ENCODE measurements at places on chromosomes 13 and 19. TPM values are rescaled to one million over a fixed set of nuclear protein-coding genes. Genes with fewer than 3 reads are reported as not detected.

The EFNA2 gene
- total RNA-seq: not detected

The DUXA gene
- not detected for total RNA-seq

The MYH14 gene
- 1.4 TPM for total RNA-seq

The ATP8B3 gene
- 10.1 TPM for total RNA-seq

The MIA gene
- total RNA-seq: not detected

The KIRREL2 gene
- not detected for total RNA-seq

The DAND5 gene
- not detected for total RNA-seq

The MEIOSIN gene
- not detected for total RNA-seq

The KLK14 gene
- total RNA-seq: 0.44 TPM

The CELF5 gene
- not detected for total RNA-seq

The ZNF471 gene
- total RNA-seq: 7.1 TPM

The MARK4 gene
- 17.9 TPM for total RNA-seq

The BEST2 gene
- not detected for total RNA-seq

DNA sequence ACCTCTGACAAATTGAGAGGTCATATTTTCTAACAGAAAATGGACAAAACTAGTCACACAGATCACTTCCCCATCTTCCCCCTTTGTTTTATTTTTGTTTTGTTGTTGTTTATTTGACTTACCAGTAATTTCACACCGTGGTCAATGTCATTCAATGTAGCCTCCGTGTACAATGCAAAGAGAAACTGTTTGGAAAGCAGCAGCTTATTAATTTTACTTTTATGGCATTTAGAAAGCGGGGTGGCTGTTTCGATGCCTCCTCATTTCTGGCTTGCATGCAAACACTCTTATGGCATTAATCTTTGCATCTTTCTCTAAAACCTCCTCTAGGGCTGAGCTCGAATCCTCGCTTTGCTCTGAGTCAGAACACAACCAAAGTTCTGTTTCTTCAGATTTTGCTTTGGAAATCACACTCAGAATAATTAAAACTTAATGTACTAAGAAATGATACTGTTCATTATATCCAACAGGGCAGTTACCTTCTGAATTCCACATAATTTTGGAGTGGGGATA, 77.0 kb downstream of the ZNF536 start:
- DNase-seq: no peak

GRCh38 chr13:83618966-83619365, 263.3 kb downstream of the SLITRK1 start:
- no peak for DNase-seq

- DNase-seq: peak; percentile 85
Measured at GRCh38 chr19:45670670-45671453, 2.8 kb downstream of the GIPR start.

- DNase-seq: no peak
Measured at GRCh38 chr13:80022146-80022545, 318.8 kb downstream of the SPRY2 start.

DNA sequence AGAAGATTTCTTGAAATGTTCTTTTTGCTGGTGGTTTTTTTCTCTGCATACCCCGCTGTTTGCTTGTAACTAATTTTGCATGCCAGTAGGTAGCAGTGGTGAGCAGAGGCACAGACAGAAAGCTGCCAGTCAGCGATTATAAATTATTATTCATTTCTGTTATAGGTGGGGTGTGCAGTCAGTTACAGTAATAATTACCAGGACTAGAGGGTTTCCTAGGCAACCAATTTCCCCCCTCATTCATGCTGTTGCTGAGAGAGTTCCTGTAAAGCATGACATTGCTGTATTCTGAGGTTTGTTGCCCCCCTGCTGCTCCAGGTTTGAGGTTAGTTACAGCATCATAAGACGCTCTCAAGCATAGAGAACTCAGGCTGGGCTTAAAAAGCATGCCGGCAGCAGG, 104.5 kb downstream of the URI1 start:
- DNase-seq: no peak

GRCh38 chr19:38310279-38310670, 5.5 kb downstream of the YIF1B start:
- DNase-seq: no peak

DNA sequence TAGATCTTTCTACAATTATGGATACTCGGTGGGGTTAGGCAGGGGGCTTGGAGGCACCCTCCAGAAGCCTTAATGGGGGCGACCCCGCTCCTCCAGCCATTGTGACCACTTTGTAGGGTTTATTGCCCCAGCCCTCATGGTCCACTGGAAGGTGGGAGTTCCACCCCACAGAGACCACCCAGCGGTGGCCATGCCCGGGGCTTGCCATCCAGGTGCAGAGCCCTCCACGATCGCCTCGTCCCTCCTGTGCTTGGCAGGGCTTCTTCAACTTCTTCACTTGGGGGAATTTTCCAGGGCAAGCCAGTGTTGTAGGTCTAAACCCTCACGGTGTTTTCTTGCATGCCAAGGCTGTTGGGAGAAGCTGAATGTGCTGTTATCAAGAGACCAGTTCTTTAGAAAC, 16.1 kb downstream of the ZNF536 start:
- DNase-seq: no peak

DNA sequence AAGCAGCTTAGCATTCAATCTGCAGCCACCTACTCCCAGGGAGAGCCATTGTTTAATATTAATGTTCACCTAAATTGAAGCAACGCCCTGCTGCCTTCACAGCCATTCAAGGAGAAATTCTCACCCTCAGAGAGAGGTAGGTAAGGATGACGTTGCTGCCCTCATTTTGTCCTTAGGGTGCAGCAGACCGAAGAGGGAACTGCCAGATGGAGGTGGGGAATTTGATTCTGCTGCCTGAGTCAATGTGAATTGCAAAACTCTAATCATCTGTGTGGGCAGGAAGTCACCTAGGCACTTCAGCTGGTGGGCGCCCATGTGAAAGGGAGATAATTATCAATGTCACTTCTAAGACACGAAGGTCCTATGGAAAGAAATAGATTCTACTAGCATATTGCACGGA, 503.4 kb downstream of the TBC1D4 start:
- DNase-seq: no peak

DNA sequence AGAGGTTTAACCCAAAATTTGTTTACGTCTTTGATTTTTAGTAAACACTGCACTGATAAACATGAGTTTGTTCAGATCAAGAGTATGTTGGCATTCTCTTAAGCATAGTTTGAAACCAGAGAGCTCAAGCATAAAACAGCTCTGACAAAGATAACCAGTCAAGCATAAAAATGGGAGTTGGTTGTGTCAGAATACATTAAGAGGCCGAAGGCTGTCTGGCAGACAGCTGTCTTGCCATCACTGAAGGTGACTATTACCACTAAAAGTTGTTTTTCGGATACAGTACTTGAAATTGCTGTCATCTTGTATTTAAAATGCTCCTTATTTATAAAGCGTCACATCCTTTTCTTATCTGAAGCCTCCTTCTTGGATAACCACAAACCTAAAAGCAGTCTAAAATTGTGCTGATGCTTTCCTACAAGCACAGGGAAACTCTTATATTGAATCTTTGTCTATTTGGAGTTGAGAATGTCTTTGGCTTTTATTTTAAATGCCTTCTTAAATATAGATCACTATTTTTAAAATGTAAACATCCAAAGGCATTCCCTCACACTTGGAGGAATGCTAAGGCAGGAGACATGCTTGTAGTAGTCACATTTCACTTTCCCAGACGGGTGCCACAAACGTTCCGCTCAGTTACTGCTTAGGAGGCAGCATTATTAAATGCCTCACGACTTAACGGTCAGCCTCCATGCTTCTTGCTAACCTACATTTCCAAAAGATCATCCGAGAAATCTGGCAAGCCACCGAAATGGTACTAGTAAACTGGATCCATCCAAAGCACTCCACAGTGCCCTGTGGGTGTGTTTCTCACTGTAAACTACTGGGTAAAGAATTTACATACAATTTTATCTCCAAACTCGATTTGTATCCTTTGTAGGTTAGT, 1.5 kb downstream of the SMAD9 start:
- DNase-seq: no peak

DNA sequence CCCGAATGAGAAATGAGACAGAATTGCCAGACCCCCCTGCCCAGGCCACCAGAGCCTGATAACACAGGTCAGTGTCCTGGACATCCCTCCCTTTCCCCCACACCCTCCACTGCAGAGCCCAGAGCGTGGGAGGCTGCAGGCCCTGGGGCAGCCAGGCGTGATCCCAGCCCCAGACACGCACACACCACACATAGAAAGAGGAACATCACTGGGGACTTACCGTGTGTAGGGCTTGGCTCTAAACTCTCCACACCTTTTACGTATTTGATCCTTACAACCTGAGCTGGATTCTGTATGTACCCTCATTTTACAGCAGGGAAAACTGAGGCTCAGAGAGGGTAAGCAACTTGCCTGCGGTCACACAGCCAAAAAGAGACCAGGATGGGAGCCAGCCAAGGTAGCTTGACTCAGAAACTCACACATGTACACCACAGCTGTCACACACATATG, 334 bp upstream of the ANGPTL6 start:
- peak; percentile 88 for DNase-seq

- no peak for DNase-seq
Measured at GRCh38 chr19:54333586-54334298, 5.2 kb downstream of the LILRA4 start.

- DNase-seq: no peak
Measured at GRCh38 chr19:2727640-2727944, 6.4 kb upstream of the DIRAS1 start.

- DNase-seq: peak; percentile 82
Measured at GRCh38 chr13:40613192-40613818, 53.1 kb downstream of the FOXO1 start.

- no peak for DNase-seq
Measured at GRCh38 chr19:31976775-31977536, 368.5 kb upstream of the ZNF507 start.

DNA sequence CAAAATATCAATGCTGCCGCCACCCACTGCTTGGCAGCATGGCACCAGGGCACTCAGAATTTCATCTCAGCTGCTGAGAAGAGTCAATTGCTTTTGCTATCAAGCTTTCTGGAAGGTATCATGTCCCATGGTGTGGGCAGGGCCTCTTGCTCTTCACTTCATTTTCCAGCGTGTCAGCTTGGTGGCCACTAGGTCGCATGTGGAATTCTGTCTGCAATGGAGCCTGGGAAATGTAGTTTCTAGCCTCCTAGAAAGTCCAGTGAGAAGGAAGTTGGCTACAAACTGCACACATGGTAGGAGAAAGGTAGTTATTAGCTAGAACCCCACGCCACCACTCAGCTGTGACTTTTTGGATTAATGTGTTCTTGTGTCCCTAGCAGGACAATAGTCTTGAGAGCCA, 105.3 kb downstream of the MYO16 start:
- no peak for DNase-seq

DNA sequence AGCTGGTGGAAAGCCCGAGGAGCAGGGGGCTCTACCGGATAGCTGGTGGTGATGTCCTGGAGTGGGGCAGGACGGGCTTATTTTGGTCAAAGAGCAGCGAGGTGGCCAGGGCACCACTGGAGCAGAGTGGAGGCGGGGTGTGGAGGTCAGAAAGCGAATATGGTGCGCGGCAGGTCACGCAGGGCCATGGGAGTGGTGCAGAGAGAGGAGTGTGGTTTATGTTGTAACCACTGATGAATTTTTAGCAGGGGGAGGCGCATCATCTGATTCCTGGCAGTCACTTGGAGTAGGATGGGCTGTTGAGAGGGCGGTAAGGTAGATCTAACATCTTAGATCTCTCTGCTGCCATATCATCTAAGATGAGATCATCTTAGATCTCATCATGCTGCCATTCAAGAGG, 1.4 kb upstream of the ZNF414 start:
- DNase-seq: peak; percentile 85

GRCh38 chr13:45167611-45168554, 33.0 kb downstream of the KCTD4 start:
- DNase-seq: no peak

- DNase-seq: no peak
Measured at GRCh38 chr13:94968040-94968756, 255.9 kb upstream of the SOX21 start.

GRCh38 chr13:100836711-100837110, 162.1 kb upstream of the TMTC4 start:
- no peak for DNase-seq

- no peak for DNase-seq
Measured at GRCh38 chr13:67493835-67494234, 263.7 kb upstream of the PCDH9 start.

DNA sequence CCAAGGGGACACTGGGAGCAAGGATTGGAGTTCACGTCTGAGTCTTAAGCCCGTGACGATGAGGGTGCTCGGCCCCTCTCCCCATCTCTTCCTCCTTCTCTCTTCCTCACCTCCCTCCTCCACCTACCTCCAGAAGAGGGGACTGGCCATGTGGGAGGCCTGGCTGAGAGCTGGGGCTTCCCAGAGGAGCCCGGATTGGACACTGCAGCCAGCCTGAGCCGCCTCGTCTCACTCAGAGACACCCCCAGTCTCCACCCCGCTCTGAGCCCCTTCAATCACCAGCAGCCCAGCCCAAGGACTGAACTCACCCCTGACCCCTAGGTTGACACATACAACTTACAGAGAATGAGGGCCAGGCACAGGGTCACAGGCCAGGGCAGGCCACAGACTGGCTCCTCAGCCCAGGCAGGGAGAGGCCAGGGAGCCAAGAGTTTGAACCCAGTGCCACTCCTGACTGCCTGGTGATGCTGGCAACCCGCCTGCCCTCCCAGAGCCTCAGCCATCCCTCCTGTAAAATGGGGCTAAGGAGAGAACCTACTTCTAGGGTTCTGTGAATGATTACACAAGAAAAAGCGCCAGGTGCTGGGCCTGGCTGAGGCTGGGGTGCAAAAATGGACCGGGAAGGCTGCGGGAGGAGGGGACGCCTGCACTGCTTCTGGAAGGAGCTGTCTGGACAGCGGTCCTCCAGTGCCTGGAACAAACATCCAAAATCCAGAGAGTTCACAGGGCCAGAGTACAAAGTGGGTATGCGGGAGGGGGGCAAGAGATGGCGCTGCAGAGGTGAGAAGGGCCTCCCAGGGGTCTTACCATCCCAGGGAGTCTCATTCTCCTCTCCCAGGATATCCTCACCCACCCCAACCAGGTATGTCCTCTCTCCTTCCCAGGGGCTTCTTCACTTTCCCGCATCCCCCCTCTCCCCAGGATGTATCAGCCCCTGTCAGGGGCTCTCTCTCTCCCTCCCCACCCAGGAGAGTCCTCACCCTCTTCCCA, 1.1 kb downstream of the CD79A start:
- DNase-seq: no peak

DNA sequence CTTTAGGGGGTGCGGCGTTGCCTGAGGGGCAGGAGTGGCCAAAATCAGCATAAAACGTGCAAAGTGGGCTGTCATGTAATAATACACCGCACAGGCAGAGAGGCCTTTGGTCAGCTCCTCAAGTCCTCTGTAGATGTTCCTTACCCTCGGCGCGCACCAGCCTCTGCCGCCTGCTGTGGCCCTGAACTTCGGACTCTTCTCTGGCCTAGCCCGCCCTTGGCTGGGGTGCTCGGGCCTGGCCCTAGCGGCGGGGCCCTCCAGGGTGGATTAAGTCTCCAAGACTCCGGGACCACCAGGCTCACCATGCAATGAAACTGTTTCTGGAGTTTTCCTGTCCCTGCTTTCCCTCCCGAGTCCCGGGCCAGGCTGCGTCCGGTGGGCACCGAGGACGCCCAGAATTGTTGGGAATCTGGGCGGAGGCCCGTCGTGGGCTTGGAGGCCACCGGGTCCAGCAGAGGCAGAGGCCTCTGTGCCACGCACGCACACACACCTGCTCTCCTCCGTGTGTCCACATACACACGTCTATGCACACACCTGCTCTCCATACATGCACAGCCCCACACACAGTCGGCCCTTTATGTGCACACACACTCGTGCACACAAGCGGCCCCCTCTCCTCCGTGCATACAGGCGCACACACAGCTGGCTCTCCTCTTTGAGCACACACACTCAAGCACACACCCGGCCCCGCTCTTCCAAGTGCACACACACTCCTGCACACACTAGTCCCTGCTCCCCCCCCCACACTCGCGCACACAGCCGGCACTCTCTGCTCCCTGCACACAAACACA, 1.5 kb upstream of the TFDP1 start:
- DNase-seq: peak; percentile 68

Measured in spleen (tissue), 13 donors.